ENCODE measurements at places on chromosomes 4 and X.

- no peak for DNase-seq
Measured at GRCh38 chr4:8523766-8524165, 56.4 kb upstream of the GPR78 start.

DNA sequence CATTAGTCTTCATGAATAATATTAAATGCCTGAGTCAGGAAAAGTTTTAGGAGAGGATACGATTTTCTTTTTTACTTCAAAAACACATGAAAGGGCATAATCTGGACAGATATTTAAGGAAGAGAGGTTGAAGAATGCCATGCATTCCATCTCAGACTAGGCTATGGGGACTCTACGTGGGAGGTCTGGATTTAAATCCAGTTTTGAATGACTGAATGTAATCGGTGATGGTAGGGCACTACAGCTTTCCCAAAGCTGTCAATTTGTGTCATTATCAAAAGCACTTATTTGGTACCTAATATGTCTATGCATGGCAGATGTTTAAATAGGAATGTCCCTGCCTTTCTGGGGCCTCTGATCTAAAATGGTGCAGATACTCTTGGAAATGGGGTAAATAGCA lies 59.3 kb upstream of the RPL34 start:
- no peak for DNase-seq

DNA sequence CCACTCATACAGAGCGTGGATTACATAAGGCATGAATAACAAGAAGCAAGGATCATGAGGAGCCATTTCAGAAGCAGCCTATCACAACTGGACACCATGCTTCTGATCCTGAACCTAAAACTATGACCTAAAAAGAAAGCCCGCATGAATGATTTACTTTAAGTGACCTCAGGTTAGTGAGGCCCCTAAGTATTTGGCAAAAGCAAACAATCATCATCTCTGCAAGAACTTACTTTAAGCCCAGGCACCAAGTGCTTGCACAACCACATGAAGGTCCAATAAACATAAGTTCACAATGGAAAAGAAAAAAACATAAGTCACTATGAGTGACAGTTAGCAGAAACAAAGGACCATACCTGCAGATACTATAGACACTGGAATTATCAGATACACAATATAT lies 7.9 kb upstream of the MBTPS2 start:
- no peak for DNase-seq

DNA sequence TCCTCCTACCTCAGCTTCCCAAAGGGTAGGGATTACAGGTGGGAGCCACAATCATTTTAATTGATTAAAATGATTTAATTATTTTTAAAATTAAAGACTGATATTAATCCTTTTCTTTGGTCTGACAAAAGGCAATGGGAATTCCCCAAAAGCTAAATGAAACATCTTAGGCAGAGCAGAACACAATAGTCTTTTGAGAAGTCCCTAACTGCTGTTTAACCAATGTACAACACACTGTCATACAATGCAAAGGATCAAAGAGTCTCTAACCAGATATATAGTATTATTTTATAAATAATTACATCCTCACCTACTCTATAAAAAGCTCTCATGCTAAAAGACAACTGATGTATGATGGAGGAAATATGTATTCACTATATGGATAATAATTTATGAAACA lies 47.0 kb downstream of the THAP9 start:
- DNase-seq: no peak

DNA sequence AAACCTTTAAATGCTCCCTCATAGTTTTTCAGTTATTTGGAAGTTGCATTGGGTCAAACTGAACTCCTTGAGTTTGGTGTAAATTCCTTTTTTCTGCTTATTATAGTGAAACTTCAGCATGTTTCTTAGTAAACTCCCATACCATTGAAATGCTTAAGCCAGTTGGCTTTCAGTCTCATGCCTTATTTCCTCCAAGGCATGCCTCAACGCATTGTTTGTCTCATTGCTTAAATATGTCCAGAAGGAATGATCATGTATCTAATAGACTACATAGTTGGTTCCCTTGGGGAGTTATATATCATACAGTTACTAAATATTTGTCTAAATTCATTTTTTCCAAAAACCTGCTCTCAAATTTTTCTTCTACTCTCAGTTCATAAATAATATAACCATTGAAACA lies 114.0 kb downstream of the STOX2 start:
- DNase-seq: no peak

- no peak for DNase-seq
Measured at GRCh38 chrX:125883169-125883568, 282.9 kb downstream of the DCAF12L2 start.

GRCh38 chr4:6524436-6524835 lies 50.6 kb upstream of the MAN2B2 start:
- DNase-seq: no peak

GRCh38 chrX:13397878-13398818 lies 78.3 kb upstream of the ATXN3L start:
- DNase-seq: peak; percentile 6

DNA sequence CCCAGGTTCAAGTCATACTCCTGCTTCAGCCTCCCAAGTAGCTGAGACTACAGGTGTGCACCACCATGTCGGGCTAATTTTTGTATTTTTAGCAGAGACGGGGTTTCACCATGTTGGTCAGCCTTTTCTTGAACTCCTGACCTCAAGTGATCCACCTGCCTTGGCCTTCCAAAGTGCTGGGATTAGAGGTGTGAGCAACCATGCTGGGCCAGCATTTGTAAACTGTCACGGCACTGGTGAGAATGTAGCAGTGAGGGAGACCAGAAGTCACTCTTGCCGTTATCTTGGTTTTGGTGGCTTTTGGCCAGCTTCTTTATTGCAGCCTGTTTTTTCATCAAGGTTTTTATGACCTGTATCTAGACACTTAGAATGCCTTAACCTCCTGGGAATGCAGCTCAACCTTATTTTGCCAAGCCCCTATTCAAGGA lies 22.4 kb downstream of the PCDH18 start:
- no peak for DNase-seq

GRCh38 chrX:117713411-117713810 lies 403.2 kb downstream of the KLHL13 start:
- DNase-seq: no peak

GRCh38 chrX:10726647-10727046 lies 106.3 kb upstream of the MID1 start:
- DNase-seq: no peak

- DNase-seq: no peak
Measured at GRCh38 chr4:187387739-187388138, 607.8 kb upstream of the ZFP42 start.

- no peak for DNase-seq
Measured at GRCh38 chrX:17759990-17760389, 22.7 kb downstream of the SCML1 start.

- DNase-seq: no peak
Measured at GRCh38 chr4:128542047-128542446, 254.4 kb upstream of the PGRMC2 start.

DNA sequence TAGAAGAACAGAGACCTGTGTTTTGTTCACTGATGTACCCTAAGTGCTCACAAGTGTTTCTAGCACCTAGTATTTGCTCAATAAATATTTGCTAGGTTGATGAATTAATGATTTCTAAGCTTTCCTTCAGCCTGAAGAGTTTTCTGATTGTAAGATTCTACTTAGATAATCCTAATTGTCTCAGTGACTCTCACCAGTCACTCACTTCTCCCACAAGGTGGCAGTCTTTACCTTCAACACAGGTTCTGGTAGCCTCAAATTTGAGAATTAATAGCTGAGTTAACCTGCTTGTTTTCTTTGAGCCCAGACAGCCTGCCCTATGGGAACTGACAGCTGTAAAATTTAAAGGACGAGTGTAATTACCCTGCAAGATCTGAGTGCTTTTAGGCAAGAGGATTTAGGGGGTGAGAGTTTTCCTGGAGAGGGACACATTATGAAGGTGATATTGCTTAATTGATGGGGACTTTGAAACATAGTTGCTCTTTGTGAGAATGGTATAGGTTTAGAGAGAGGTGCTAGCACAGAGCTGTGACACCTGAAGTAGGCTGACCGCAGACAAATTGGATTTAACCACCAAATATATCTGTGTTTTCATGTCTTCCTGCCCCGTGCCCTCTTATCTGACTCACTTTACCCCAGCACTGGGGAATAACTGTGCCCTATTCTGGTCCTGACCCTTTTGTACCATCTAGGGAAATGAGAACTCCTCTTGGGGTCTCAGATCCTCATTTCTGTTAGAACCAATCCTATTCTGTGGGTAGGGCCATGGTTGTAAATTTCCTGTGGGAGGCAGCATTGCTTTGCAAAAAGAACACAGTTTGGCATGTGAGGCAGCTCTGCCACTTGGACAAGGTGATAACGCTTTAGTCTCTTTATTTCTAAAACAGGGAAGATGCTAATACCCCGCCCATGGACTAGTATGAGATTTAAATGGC lies 27.7 kb downstream of the CD38 start:
- DNase-seq: no peak

GRCh38 chr4:67885762-67886161 lies 2.0 kb upstream of the TMPRSS11D start:
- DNase-seq: no peak

DNA sequence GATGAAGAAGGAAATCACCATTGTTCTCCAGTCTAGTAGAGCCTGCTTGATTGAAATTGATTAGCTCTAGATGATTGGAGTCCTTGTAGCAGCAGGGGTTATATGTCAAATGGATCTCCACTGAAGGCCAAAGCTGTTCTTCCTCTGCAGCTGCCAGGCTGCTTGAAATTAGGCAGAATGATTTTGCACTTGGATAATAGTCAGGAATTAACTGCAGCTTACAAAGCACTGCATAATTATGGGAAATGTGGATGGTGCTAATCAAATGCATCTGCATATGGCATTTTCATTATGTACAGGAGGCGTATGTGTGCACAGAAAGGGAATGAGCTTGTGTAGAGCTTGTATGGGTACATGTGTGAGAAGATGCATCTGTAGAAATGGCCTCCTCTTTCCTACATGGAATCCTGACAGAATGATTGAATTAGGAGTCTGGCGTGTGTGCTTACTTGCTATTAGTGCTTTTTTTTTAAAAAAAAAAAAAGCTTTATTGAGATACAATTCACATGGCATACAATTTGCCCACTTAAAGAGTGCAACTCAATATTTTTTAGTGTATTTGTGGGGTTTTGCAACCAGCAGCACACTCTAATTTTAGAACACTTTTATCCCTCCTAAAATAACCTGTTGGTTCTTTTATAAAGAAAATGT lies 65.9 kb downstream of the TMEM131L start:
- DNase-seq: no peak

DNA sequence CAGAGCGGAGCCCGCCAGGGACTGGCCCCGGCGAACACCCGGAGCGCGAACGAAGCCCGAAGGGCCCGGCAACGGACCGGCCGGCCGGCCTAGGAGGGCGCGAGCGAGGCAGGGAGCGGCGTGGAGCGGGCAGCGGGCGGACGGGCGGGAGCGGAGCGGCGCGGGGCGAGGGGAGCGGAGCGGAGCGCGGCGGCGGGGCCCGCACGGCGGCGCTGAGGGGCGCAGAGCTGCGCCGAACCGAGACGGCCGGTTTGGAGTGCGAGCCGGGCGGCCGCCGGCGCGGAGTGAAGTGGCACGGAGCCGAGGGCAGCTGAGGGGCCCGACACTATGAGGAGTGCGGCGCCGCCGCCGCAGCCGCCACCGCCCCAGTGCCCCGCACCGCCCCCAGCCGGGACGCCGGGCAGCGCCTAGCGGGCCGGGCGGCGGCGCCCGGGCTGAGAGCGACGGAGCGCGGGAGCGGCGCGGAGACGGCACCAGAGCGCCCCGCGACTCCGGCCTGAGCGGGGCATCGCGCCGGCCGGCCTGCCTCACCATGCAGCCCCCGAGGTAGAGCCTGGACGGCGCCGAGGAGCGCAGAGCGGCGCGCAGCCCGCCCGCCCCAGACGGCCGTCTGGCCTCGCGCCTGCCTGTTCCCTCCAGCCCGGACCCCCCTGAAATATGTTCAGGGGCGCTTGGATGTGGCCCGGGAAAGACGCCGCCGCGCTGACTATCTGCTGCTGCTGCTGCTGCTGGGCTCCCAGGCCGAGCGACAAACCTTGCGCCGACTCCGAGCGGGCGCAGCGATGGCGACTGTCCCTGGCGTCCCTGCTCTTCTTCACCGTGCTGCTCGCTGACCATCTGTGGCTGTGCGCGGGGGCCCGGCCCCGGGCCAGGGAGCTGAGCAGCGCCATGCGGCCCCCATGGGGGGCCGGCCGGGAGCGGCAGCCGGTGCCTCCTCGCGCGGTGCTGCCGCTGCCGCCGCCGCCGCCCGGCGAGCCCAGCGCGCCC lies 793 bp downstream of the NALF2 start:
- DNase-seq: no peak

DNA sequence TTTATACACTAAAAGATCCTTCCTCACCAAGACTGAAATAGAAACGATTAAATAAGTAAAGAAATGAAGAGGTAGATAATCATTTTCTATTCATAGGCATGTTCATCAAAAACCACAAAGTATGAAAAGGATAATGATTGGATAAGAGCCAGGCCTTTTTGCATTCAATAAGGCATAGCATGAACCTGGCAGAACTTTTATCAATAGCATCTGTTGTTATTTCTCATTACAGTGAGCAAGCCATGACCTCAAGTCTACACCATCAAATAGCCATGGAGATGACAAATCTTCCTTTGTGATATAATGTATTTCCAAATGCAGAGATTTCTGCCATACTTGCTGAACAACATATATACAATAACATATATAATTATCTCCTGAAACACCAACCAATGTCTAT lies 206.0 kb upstream of the SLC7A11 start:
- no peak for DNase-seq

DNA sequence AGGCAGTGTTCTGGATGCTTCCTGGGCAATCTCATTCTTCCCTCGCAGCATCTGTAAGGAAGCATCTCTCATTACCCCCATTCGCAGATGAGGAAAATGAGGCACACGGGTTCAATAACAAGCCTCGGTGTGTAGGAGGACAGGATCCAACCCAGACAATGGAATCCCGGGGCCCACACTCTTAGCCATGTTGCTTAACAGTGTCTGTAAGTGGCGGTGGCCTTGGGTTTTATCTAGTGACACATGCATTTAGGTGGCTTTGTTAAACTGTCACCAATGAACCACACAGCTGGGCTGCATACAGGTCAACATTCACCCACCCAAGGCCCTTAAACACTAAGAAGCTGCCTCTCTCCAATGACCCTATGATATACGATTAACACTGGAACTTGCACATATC lies 22.6 kb downstream of the RELL1 start:
- DNase-seq: no peak

DNA sequence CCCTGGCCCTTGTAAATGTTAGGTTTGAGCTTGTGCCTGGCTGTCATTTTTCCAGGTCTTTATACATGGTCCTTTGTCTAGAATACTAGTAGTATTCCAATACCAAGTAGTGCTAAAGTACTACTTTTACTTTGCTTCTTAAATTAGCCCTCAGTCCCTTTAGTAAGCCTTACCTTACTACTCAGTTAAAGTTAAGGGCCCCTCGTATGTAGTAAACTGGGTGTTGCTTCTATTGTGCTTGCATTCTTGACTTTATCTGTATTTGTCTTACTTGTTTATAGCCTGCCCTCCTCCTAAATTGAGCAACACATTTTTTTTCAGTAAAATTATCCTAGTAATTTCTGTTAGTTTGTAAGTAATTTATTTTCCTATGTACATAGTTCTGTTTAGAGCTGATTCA lies 25.2 kb downstream of the CLCN3 start:
- DNase-seq: no peak

GRCh38 chr4:110075083-110075738 lies 123.2 kb downstream of the ELOVL6 start:
- DNase-seq: no peak

Data from stimulated activated CD8-positive, alpha-beta memory T cell treated with anti-CD3 and anti-CD28 coated beads, Interleukin-12 subunit alpha, Interleukin-12 subunit beta, amount 100 ng/mL, for 4 hours (primary cell).